IPS-NIHi11 (cell line): ENCODE measurements at places on chromosomes 2 and 18.

- no peak for DNase-seq
These were observed 453.4 kb downstream of the TGIF1 start for GRCh38 chr18:3903337-3903736.

DNA sequence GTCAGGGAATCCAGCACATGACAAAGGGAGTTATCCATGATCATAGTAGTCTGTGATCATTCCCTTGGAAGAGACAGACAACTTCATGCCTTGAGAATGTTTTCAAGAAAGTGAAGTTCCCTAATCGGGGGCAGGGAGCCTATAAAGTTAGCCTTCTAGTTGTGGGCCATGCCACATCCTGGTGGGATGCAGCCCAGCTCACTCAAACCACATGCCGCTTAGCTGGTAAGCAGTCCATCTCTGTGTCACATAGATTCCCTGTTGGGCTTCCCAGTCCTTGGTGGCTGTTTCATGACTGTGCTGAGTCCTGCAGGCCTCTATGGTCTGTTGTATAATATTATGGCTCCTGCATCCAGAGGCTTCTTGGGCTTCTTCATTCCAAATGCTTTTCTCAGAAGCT lies 11.4 kb upstream of the ARHGAP25 start:
- no peak for DNase-seq

DNA sequence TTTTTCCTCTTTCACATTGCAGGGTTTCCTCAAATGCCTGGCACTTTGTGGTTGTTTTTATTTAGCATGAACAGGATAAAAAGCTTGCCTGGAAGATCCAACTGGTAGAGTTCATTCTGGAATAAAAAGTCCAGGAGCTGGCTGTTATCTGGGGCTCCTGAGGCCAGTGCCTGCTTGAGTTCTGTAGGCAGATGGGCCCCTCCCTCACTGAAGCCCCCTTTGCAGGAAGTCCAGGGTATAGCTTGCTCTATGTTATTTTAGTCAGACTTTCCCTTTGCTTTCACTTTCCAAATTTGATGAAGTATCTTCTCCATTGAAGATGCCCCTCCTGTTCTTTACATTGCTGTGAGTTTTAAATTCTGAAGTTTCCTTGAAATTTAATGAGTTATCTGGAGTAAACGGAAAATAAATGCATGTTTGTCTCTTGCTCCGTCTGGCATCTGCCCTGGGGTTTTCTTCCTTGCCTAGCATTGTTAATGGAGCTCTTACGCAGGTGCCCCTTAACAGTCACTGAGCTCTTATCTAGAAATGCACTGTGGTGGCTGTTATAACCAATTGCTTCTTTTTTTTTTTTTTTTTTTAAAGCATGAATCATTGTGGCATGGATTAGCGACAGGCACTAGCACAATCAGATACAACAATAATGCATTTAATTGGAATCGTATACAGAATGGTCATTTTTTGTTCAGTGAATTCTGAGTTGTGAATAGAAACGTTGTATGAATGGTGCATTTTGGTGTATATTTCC lies 27.0 kb upstream of the LPIN1 start:
- DNase-seq = no peak

DNA sequence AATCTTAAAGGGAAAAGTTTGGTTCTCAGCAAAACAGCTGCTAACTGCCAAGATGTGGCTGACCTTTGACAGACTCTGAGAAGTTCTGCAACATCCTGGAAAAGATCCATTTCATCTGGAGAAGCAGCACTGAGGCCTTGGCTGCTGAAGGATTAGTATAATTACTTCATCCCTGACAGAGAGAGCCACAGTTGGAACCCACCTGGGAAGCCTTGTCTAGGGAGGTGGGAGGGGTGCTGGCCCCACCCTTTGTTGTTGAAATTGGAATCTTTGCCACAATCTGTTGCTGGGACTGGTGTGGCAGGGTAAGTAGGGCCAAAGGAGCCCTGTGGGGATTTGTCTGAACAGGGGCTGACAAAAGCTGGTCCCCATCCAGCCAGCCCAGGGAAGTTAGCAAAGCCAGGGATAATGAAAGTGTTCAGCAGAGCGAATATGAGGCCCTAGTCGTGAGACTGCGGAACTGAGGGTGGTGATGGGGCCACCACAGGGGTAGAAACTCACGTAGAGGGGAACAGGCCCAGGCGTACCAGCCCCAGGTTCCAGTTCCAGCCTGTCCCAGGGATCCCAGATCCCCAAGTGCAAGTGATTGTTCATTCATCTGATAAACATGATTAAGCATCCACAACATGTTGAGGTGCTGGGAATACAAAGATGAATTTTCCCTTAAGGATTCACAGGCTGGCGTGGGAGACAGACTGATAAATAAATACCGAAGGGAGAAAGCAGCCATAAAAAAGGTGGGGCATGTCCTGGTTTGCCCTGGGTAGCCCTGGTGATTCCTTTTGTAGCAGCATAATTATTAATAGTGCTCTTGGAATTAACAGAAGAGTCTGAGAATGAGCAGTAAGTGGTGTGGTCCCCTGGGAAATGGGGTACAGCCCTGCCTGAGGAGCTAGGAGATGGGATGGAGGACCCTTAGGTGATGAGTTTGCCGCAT lies 60.0 kb downstream of the MYO1B start:
- DNase-seq = no peak

DNA sequence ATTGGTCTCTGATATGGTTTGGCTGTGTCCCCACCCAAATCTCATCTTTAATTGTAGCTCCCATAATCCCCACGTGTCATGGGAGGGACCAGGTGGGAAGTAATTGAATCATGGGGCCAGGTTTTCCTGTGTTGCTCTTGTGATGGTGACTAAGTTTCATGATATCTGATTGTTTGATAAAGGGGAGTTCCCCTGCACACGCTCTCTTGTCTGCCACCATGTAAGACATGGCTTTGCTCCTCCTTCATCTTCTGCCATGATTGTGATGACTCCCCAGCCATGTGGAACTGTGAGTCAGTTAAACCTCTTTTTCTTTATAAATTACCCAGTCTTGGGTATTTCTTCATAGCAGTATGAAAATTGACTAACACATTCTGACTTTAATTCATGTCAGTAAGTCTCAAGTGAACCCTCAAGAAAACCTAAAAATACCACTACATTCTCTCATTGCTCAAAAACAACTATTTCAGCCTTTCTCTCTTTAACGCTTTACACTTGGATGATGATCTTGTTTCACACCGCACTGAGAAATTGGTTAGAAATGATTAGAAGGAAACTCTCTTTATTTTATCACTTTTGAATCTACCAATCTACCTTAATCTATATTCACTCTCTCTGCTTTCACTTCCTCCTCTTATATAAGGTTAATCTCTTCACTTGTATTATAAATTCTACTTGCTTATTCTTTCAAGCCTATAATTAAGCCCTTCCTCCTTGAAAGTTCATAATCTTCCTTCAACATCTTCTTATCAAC lies 110.1 kb downstream of the GALR1 start:
- DNase-seq = no peak
